ENCODE measurements at places on chromosomes 6 and 20. TPM values are rescaled to one million over a fixed set of nuclear protein-coding genes. Genes with fewer than 3 reads are reported as not detected.

GGTLC1 gene
- total RNA-seq: not detected

GNAS-AS1 gene
- total RNA-seq: 0.58 TPM

SAMD3 gene
- total RNA-seq: not detected

FAM83B gene
- total RNA-seq: not detected

RNF39 gene
- not detected for total RNA-seq

GSTA3 gene
- not detected for total RNA-seq

NOX3 gene
- total RNA-seq: not detected

ADAM33 gene
- total RNA-seq: 0.18 TPM

MAS1 gene
- not detected for total RNA-seq

C6orf58 gene
- not detected for total RNA-seq

ULBP1 gene
- total RNA-seq: 0.33 TPM

DEFB132 gene
- total RNA-seq: not detected

HTR1E gene
- total RNA-seq: not detected

RGS17 gene
- 1.1 TPM for total RNA-seq

EEF1A2 gene
- 3.4 TPM for total RNA-seq

METTL24 gene
- not detected for total RNA-seq

MAP1LC3A gene
- 32.1 TPM for total RNA-seq

SLC17A1 gene
- total RNA-seq: not detected
